ENCODE measurements at places on chromosomes 16 and 17.

- no peak for DNase-seq
Observed at GRCh38 chr17:57285701-57286100, 29.4 kb downstream of the MSI2 start.

GRCh38 chr16:17474572-17474971, 3.8 kb upstream of the XYLT1 start:
- DNase-seq = no peak

DNA sequence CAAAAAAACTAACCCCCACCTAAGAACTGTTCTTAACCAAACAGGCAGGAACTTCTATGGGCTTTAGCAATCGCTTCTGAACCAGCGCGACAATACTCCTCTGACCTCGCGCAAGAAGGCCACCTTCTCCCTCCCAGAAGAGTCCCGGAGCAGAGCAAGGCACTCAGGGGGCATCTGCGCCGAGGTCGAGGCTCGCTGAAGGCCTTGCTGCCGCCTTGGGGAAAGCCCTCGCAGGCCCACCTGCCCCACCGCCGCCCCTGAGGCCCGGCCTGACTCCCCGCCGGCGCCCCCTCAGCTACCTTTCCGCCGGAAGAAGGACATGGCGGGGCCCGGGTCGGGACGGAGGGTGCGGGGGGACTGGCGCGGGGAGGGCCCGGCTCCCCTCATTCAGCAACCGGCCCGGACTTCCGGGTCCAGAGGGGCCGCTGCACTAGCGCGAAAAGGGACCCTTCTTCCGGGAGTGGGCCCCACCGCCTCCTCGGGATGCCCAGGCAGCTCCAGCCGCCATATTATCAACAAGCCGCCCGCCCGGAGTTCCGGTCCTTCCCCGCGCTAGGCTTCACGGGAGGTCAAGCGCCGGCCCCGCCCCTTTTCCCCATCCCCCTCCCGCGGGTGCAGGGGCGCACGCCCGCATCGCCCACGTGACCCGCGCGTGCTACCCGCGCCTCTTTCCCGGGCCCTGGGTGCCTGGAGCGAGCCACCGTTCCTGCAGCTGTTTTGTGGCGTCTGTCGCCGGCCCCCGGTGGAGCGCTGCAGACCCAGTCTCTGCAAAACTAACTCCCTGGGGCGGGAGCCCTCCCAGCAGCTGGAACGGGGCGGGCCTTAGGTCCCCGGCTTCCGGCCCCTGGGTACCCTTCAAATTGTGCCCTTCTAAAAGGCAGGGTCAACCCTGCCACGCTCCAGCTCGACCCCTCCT, at the start of gene AKAP10:
AKAP10 (minus strand) TSS at position 536 of the 916 bp plus-strand sequence; CDS start at position 387, 149 bp downstream.
- DNase-seq = peak; percentile 94

DNA sequence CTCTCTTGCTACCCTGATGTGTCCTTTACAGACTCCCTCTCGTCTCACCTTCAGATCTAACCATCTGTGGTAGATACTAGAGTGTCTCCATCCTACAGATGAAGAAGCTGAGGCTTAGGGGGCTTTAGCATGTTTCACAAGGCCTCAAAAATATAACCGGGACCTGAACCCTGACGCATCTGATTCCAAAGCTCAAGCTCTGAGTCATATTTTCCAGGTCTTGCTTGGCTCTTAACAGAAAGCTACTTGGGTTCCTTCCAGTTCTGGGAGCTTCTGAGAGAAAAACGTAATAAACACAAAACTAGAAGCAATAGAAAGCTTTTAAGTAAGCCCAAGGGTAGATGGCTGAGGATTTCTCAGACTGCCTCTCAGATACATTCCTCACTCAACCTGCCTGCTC, 224.3 kb upstream of the EEF2KMT start:
- DNase-seq = no peak

GRCh38 chr17:42779936-42780850, at the start of gene WNK4:
Gene WNK4 (plus strand): TSS chr17:42780610. CDS start chr17:42780699, 89 bp downstream.
- no peak for DNase-seq

DNA sequence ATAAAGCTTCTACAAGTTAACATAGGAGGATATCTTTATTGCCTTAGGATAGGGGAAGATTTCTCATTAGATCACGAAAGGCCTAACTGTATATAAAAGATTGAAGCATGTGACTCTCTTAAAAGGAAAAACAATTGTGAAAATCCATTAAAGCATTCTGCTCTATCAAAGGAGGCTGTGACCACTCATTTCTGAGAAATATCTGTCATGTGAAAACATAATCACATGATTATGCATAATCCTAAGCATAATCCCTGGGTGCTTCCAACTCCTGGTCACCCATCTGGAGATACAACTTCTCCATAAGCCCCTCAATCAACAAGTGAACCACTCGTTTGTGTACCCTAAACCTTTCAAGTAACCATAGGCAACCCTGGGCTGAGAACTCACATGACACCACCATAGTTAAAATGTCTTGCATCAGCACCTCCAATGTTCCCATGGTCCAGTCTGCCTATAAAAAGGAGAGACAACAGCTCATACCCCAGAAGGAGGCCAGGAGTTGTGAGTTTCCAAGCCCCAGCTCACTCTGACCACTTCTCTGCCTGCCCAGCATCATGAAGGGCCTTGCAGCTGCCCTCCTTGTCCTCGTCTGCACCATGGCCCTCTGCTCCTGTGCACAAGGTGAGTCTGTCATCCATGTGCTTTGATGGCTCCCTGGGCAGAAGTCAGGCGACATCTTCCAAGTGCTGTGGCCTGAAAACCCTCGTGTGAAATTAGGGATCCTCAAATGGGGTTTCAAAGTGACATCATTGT, at the start of gene CCL18:
CCL18 (plus strand) TSS at position 487 of the 756 bp plus-strand sequence; CDS start at position 558, 71 bp downstream.
- no peak for DNase-seq

GRCh38 chr16:24013054-24013636, 177.4 kb downstream of the PRKCB start:
- DNase-seq = no peak
